ENCODE measurements at places on chromosomes 6 and 20. TPM values are rescaled to one million over a fixed set of nuclear protein-coding genes. Genes with fewer than 3 reads are reported as not detected.
A peak's percentile ranks its signal among the peaks of the same experiment; 100 is the strongest.

DNA sequence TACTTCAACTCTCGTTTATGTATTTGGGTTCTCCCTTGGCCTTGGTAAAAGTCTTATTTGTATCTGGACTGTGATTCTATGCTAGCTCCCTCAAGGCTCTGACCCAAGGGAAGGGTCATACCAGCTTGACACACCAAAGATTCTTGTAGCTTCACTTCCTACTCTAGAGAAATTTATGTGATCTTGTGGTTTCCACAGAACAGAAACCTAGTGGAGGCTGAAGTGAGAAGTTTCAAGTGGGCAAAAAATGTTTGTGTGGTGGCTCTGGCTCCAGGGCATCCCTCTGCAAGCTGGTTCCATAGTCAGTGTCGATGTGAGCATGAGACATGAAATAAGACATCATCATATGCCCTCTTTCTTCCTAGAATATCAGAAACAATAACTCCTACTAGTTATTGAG, 48.1 kb upstream of the TNFRSF21 start:
- no peak for DNase-seq

The DEFB110 gene
- total RNA-seq, result not detected

DNA sequence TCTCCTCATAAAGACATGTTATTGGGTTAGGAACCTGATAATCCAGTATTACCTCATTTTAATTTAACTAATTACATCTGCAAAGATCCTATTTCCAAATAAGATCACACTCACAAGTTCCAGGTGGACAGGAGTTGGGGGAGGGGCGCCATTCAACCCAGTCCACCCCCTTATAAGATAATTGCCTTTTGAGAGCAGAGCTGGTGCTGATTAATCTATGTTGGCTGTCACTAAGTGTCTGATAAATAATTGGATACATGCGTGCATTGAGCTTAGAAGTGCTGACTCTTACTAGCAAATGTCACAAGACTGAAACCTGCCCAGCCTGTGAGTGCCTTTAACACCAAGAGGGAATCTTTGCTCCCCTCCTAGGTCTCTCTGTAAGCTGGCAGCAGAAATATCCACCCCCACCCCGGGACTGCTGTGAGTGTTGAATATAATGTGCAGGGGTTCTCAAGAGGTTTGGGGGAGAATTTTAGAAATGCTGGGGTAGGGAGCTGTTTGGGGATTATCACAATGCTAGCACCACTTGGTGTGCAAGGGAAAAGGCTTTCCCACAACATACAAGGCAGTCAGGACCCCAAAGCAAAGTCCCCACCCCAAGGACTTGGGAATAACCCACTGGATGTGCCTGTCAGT, 87.5 kb downstream of the ANKRD60 start:
- DNase-seq, result no peak

GRCh38 chr6:150072201-150072600, 3.3 kb upstream of the ULBP3 start:
- peak; percentile 32 for DNase-seq

- DNase-seq, result peak; percentile 71
Measured at GRCh38 chr6:166058064-166058739, 109.4 kb downstream of the TBXT start.

DNA sequence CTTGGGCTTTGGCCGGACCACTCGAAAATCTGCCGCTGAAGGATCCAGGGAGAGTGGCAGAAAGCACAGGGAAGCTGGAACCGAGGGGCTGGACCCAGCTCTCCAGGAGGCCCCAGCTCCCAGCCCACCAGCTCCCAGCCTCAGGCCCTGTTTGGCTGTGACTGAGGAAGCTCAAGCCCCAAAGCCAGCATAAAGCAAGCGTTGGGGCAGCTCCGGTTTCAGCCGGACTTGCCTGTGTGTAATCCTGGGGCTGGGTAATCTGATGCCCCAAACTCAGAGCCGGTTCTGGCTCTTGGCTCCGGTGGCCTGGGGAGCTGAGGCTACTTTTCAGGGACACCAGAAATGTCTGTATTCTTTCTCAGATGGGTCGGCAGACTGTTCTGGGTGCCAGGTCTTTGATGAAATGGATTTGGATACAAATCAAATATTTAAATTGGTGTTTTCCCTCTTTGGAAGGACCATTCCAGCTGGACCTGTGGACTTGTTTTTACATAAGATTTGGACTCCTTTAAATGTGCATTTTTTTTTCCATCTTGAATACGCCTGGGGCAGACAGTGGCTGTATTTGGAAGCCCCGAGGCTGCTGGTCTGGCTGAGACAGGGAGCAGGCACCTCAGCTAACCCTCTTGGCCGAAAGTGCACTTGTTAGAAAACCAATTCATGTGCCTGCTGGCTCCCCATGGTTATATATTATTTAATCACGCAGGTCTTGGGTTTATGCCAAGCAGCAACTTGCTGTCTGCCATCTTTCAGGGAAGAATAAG, 29.7 kb downstream of the RPP40 start:
- DNase-seq, result peak; percentile 51

- no peak for DNase-seq
Measured at GRCh38 chr6:123716506-123716905, 79.8 kb upstream of the TRDN start.

The C6orf141 gene
- 0.55 TPM for total RNA-seq

The COL9A3 gene
- 43.0 TPM for total RNA-seq

GRCh38 chr6:27894839-27895762, 17.1 kb downstream of the OR2B2 start:
- peak; percentile 78 for DNase-seq

The SNAI1 gene
- 9.1 TPM for total RNA-seq

DNA sequence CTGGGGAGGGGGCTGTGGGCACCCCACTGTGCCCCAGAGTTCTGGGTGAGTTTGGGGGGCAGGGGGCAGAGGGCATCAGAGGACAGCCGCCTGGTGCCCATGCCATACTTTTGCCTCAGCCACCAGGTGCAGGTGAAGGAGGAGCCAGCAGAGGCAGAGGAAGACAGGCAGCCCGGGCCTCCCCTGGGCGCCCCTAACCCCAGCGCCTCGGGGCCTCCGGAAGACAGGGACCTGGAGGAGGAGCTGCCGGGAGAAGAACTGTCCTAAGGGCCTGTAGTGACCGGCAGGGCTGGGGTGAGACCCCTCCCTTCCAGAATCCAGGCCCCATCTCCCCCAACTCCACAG, 39.6 kb upstream of the MDFI start:
- no peak for DNase-seq

GRCh38 chr6:19761121-19761520, 76.0 kb upstream of the ID4 start:
- no peak for DNase-seq

The BTN1A1 gene
- not detected for total RNA-seq

The CALHM4 gene
- 0.20 TPM for total RNA-seq

GRCh38 chr6:134021396-134022122, 30.9 kb downstream of the SLC2A12 start:
- DNase-seq, result no peak

- DNase-seq, result peak; percentile 65
Measured at GRCh38 chr6:163965426-163966348, 551.2 kb downstream of the QKI start.

GRCh38 chr6:106162921-106163320, 76.8 kb downstream of the PRDM1 start:
- DNase-seq, result peak; percentile 56

GRCh38 chr6:111423960-111424846, 58.8 kb downstream of the REV3L start:
- DNase-seq, result peak; percentile 40

The BPIFB2 gene
- not detected for total RNA-seq

DNA sequence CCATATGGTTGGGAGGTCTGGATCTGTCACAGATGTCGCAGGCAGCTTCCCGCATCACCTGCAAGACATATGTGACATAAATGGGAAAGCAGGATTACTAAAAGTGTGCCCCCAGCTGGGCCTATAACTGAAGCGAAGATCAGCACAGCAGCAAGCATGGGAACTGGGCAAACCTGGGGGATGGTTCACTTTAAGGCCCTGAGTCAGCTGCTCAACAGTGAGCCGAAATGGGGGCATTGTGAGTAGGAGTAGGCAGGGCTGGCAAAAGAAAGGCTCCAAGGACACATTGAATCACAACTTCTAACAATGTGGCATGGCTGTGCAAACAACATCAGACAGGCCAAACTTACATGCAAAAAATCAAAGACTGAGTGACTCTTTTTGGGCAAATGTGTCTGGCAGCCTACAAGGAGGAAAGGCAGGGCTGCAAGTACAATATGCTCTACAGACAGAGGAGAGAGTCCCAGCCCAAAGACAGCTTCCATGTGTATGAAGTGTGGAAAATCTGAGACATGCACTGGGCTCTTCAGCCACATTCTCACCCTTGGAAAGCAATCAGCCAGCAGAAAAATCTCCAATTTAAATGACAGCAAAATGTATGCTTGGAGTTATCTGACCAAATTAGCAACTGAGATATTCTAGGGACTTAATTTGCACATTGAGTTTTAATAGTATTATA, 531.0 kb upstream of the MMS22L start:
- DNase-seq, result no peak

DNA sequence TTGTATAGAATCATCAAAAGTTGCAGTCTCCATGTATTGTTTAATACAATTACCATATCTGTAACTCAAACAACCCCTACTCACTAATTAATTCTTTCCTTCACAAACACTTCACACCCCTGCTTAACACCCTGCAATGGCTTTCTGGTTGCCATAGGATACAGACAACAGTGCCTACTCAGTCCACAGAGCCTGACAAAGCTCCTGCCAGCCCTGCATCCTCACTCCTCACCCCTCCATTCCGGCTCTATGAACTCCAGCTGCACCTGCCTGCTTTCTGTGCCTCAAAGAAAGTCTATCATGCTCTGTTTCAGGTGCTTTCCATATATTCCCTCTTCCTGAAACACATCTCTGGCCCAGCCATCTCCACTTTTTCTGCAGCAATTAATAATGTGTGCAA, 253.4 kb downstream of the HACE1 start:
- no peak for DNase-seq

DNA sequence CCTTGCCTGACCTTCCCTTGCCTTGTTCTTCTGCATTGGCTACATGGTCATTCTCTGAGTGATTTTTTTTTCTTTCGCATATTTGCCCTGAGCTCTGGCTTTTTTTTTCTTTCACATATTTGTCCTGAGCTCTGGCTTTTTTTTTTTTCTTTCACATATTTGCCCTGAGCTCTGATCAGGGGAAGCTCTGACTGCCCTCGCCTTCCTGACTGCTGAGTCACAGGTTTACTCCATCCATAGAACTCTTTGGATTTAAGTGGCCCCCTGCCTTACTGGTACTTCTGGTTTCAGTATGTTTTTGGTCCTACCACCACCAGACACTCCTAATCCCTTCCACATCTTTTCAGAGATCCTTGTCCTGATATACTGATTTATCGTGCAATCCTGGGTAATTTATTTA, 201.1 kb downstream of the OGFRL1 start:
- DNase-seq, result peak; percentile 90

DNA sequence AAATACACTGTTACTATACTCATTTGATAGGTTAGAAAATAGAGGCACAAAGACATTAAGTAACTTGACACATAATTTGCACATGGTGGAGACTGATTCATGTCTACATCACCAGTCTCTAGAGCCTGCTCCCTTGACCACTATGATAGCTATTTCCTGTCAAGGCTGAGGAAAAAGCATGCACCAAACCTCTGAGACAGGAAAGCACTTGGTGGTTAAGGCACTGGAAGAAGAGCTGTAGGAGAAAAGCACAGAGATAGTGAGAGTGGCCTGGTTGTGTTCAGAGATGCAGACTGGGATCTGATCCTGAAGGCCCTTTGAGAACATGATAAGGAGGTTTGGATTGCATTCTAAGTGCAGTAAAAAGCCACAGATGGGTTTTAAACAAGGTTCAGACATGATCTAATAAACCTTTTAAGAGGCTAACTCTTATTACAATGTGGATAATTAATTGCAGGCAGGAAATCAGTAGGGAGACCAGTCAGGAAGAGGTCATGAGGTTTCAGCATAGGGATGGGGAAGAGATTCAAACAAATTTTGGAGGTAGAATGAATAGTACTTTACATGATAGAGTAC, 168.9 kb downstream of the PHF3 start:
- peak; percentile 93 for DNase-seq

DNA sequence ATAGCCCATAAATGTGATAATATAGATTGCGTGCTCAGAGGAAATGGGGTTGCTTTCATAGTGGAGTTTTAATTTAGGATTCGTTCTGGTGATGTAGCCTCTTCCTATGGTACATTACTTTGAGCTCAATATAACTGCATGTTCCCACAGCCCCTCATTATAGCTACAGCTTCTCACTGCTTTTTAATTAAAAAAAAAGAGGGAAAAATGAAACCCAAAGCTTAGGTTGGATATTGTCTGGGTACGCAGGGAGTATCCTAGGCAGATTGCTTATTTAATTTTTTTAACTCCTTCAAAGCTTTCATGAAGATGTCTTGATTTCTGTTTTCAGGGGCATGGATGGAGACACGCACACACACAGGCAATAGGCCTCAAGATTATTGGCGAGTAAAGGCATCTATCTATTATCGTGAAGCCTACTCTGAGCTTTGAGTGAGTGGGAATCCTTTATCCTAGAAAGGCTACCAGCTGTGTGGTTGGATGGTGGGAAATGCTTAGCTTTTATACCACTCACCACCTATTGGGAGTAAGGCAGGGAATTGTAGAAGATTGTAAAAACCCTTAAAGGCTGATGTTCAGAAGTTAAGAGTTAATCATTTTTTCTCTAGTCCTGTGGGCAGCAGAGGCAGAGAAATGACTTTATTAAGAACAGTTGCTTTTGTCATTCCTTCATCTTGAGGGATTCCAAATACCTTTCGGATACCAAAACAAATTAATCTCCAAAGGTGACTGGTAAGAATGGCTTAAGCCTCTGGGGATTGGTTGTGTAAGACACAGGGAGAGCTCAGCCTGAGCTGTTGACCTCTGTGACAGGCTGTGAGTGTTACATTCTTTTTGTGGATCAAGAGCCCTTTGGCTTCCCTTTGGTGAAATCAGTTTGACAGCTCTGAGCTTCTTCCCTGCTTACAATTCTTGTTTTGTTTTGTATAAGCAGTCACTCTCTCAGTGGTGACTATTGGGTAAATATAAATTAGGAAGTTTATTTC, 33.4 kb downstream of the CTNNBL1 start:
- DNase-seq, result peak; percentile 18

- DNase-seq, result no peak
Measured at GRCh38 chr6:157607317-157608109, 215.5 kb upstream of the SNX9 start.

- peak; percentile 38 for DNase-seq
Measured at GRCh38 chr6:145643760-145644159, 91.6 kb downstream of the EPM2A start.

DNA sequence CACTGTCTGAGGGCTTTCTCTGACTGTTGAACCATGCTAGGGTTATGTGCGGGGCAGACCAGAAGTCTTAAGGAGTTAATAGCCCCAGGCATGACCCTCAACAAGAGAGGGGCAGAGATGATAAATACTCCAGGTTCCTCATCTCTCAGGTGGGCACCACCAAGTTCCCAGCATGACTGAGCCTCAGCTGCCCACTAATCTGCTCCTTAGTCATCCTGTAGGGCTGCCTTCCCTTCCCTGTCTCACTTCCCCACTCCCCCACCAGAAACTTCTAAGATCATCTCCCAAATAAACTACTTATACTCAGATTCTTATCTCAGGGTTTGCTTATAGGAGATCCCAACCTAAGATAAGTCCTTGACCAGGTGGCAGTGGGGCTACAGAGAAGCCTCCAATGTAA, 137.2 kb upstream of the PRND start:
- DNase-seq, result no peak

Data from astrocyte (in vitro differentiated cells and primary cell).